HuH-7 (cell line): ENCODE measurements at places on chromosomes 4 and X.

DNA sequence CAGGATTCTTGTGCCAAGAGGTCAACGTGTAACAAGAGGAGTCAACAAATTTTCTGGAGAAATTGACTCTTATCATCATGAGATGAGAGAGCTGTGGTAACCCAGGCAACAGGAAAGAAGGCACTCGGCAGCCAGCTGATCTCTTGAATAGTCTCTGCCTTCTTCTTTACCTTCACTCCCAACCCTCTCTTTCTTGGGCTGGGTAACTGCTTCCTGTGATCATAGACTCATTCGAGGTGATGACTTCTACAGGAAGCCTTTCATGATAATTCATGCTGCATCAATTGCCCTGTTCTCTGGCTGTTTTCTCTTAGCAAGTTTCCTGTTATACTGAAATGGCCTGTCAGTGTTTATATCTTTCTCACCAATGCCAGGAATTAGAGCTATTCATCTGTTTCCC, 70.8 kb upstream of the FSTL5 start:
- DNase-seq: no peak

GRCh38 chrX:107451731-107452130, 2.3 kb downstream of the FRMPD3 start:
- DNase-seq: no peak

GRCh38 chr4:86563416-86563815, 30.7 kb upstream of the PTPN13 start:
- DNase-seq: no peak

DNA sequence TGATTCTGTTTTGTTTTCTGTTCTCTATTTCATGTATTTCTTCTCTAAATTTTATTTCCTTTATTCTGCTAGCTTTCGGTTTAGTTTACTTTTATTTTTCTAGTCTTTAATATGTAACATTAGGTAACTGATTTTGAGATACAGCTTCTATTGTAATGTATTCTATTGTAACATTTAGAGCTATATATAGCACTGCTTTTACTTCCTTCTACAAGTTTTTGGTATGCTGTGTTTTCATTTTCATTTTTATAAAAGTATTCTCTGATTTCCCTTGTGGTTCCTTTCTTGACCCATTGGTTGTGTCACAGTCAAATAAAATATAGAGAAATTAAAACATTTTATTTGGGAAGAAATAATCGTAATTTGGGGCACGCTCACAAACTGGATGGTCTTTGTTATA, 13.9 kb upstream of the CT47A1 start:
- DNase-seq: no peak

DNA sequence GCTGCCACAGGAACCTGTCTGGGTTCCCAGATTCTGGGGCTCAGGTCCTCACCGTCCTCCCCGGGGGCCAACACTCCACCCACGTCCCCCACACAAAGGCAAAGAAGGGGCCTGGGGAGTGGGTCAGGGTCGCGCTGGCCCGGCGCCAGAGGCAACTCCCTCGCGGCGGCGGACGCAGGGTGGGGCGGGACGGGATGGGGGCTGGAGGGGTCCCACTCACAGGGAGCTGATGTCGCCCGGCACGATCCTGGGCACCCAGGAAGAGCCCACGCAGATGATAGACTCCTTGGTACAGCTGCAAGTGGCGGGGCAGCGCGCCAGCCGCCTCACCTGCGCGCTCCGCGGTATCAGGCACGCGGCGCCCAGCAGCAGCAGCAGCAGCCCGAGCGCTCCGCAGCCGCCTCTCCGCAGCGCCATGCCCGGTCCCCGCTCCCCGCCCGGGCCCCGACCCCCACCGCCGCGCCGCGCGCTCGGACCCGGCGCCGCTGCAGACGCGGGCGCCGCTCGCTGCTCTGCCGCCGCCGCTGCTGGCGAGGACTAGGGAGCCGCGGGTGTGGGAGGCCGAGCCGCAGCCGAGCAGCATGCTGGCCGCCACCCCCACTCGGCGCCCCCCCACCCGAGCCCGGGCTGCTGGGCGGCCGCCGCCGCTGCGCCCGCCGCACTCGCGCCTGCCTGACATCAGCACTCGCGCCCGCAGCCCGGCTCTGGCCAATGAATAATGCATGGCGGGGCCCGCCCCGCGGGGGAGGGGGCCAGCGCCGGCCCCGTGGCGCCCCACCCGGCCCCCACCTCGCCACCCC, at the start of gene LGI2:
LGI2 (minus strand) TSS at position 670 of the 800 bp plus-strand sequence; CDS start at position 417, 253 bp downstream.
- peak; percentile 72 for DNase-seq

- DNase-seq: no peak
These were observed 2.3 kb upstream of the SASH3 start for GRCh38 chrX:129777218-129778030.

DNA sequence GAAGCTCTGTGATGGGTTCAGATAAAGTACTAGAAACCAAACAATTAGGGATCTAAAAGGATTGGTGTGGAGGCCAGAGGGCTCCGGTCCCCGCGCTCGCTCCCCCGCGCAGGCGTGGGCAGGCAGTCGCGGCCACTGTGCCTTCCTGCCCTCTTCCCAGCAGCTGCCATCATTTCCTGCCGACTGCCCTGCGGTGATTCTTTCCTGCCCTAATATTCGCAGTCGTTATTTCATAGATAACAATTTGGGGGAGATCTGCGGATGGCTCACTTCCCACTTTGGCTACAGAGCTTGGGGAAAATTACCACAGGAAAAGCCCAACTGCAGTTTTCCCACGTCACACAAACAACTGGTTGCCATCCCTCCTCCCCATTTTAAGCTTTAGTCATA, 2.2 kb downstream of the GRIA2 start:
- no peak for DNase-seq

DNA sequence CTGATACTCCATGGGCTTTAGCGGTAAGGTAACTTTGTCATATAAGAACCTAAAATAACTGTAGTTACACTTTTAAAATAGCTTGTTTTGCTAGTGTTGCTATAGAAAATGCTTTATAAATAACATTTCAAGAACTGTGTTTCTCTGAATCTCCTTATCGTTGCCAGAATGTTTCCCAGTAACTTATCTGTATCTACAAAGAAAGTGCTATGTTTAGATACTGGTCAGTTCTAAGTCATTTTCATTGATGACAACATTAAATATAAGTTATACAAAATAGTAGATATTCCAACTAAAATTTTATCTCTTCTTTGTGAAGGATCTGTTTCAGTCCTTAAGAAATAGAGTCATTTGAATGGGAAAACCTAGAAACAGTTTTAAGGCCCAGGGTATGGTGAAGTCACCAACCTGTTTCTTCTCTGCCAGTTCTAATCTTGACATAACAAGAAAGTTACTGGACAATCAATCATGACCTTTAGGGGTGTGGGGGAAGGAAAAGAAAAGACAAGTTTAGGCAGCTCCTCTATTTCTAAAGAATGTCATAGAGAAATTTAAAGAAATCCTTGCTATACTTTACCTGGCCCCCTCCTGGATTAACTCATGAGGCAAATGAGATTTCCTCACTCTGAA, 425.9 kb downstream of the RPA4 start:
- no peak for DNase-seq

- DNase-seq: no peak
These were observed 146.8 kb downstream of the DCTD start for GRCh38 chr4:182770259-182770995.

- no peak for DNase-seq
These were observed 706.3 kb upstream of the TENM3 start for GRCh38 chr4:181536811-181537434.

DNA sequence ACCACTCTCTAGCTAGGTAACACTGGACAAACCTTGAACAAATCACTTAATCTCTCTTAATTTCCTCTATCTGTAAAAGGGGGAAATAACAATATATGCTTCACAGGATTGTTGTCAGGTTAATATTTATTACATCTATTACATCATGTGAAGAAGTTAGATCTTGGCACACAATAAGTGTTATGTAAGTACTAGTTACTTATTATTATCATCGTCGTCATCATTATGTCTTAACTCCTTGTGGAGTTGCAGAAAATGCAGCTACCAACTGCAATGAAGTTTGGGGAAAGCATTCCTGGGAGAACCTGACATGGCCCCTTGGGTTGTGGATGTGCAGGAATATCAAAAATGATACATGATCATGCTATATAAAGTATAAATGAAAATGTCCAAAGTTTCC, 4.8 kb upstream of the JCHAIN start:
- no peak for DNase-seq

- DNase-seq: no peak
These were observed 470.2 kb downstream of the IQCM start for GRCh38 chr4:149345424-149345823.

DNA sequence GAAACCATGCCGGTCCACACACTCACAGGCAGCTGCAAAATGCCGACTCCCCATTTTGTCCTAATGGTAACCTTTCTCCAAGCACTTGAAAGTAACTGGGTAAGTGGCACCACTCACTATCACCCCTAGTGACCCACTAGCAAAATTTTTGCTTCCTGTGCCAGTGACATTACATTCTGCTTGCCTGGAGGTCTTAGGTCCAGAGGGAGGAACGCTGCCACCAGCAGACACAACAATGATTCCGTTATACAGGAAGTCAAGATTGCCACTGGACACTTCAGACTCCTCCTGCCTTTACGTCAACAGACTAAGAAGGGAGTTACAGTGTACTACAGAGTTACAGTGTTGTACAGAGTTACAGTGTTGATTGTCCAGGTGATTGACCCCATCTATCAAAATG, 11.8 kb upstream of the TMEM192 start:
- DNase-seq: no peak
